Heart right ventricle (tissue), 16 donors: ENCODE measurements at places on chromosomes 3 and 15.

GRCh38 chr15:85757073-85757938, 37.4 kb downstream of the KLHL25 start:
- DNase-seq: peak; percentile 55

- DNase-seq: no peak
Measured at GRCh38 chr3:13452490-13453335, 27.4 kb upstream of the HDAC11 start.

GRCh38 chr15:68295014-68295805, 17.7 kb downstream of the FEM1B start:
- no peak for DNase-seq

DNA sequence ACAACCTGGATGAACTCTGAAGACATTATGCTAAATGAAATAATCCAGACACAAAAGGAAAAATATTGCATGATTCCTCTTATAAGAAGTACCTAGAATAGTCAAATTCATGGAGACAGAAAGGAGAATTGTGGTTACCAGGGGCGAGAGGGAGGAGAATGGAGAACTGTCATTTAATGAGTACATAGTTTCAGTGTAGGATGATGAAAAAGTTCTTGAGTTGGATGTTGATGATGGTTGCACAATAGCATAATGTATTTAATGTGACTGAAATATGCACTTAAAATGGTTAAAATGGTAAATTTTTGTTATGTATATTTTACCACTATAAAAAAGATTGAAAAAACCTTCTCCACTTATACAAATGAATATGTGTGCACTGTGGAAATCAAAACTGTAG, 469.6 kb downstream of the MAGI1 start:
- DNase-seq: no peak

GRCh38 chr3:14371573-14372474, 30.6 kb upstream of the SLC6A6 start:
- DNase-seq: peak; percentile 84

GRCh38 chr3:50275141-50275995, 3.5 kb upstream of the LSMEM2 start:
- peak; percentile 17 for DNase-seq

DNA sequence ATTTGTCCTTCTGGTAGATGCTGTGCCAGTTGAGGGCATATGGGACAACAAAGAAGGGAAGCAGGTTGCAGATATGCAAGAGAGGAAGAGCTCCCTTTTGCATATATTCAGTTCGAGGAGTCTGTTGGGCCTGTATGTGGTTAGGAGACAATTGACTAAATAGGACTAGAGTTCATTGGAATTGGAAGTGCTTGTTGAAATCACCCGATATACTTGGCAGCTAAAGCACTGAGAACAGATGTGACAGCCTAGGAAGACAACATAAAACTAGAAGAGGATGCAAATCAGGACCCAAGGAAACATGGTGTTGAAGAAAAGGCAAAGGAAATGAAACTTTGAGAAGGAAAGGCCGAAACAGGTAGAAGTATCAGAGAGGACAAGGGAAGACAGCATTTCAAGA, 215.2 kb upstream of the P2RY1 start:
- DNase-seq: no peak

GRCh38 chr3:122052968-122053367, 2.2 kb upstream of the CD86 start:
- no peak for DNase-seq

- no peak for DNase-seq
Measured at GRCh38 chr3:75894234-75894633, 108.9 kb upstream of the ZNF717 start.

DNA sequence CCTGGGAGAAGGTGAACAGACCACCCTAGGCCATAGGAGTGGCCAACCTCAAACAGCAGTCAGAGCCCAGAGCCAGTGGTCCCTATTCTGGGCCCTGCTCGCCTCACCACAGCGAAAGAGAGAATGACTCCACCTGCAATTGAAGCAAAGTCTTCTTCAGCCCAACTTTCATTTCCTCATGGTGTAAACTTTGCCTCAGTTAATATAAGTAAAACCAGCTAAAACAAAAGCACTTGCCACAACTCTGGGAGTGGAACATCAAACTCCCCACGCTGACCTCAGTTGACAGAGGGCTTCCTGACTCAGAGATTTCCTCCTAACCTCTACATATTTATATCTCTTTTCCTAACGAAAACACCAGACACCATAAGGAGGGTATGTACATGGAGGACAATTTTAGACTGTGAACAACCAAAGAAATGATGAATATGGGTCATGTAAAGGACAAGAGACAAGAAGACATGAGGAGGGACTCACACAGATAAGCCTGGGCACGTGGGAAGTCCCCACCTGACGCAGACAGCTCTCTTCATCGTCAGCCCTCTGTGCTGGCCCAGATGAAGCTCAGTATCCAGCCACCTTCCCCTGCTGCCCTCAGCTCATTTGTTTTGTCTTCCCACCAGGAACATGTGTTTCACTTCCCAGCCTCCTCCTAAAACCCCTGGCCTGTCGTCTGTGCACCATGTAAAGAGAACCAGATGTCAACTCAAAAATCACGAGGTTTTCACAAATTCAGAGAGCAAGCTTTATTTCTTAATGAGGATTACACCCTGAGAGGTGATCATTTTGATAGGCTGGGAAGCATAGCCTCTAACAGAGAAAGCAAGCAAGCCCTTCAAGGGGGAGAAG, 140.9 kb downstream of the KCNMB2 start:
- no peak for DNase-seq

GRCh38 chr15:63462088-63462487, 42.3 kb upstream of the USP3 start:
- DNase-seq: no peak

- peak; percentile 21 for DNase-seq
Measured at GRCh38 chr15:64521726-64522164, 61.4 kb downstream of the ZNF609 start.

- DNase-seq: no peak
Measured at GRCh38 chr15:62104846-62105245, 38.1 kb downstream of the C2CD4A start.

GRCh38 chr15:84079885-84080777, 155.4 kb upstream of the GOLGA6L4 start:
- DNase-seq: peak; percentile 3

DNA sequence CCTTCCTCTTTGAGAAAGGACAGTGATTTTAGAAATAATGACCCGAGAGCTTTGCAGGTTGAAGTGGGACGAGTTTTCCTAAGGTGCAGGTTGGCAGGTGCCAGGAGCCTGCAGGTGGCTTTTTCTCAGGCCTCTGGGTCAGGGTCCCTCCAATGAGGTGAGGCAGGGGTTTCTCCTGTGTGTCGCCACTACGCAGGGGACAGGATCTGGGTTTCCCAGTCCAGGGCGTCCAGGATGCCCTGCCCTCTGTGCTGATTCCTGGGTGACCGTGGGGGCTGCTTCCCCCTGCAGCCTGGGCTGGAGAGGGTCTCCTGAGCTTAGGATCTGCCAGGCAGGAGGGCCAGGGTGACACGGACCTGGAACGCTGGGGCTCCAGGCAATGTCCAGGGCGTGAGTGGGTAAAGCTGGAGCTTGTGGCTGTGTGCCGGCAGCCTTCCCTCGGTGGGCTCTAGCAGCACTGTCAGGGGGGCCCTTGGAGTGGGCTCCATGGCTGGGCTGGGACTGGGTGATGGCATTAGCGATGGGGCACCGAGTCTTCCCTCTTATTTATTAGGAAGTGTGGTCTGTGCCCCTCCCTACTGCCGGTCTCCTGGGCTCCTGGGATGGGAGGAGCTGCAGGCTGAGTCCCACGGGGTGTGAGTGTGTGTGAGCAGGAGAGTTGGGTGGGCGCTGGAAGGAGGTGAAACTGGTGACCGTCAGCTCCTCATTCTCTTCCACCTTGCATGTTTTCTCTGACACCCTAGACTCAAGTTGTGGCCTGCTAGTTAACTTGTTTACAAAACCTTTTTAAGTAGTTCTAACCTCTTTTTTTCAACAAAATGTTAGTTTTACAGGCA, 1.8 kb downstream of the APBA2 start:
- no peak for DNase-seq

DNA sequence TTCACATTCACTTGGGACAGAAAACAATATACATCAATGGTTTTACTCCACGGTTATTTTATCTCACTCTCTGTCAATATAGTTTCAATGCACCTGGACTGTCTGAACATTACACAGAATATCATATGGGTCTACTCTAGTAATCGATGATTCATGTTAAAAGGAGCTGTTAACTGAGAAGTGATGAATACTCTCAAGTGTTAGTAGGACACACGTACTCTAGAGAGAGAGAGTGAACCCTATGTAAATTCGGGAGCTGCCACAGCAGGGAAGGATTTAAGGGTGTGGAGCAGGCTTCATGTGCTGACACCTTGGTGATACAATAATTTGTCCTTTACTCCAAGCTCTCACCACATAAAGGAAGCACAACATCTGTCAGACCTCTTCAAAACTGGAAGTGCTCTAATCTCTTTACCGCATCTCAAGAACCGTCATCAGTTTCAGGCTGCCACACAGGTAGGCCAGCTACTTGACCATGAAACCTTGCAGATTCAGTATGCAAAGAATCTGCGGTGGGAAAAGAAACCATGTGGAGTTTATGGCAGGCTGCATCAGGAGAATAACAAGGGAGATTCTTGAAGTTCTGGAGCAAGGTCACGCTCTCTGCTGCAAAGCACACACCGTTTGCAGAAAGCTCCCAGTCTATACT, 199.2 kb upstream of the TMC3 start:
- DNase-seq: no peak

GRCh38 chr3:168398371-168399025, 302.8 kb upstream of the GOLIM4 start:
- no peak for DNase-seq

- no peak for DNase-seq
Measured at GRCh38 chr3:135040321-135041240, 245.5 kb downstream of the EPHB1 start.

GRCh38 chr3:30693470-30694120, 87.2 kb downstream of the TGFBR2 start:
- DNase-seq: no peak

GRCh38 chr15:80584561-80584964, 110.5 kb upstream of the ABHD17C start:
- DNase-seq: no peak

DNA sequence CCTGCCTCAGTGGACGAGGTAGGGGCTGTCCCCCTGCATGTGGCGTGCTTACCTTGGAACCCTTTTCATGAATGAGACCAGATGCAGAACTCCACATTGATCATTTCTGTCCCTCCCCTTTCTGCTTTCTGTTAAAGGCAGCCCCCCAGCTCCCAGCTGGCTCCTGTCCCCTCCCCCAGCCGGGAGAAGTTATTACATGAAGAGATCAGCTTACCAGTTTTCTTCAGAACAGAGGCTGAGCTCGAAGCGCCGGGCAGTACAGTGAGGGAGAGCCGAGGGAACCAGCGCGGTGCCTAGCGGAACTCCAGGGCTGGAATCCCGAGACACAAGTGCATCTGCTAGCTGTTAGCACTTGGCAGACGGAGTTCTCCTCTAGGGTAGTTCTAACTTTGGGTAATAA, 263.3 kb upstream of the NR2E3 start:
- DNase-seq: peak; percentile 29

GRCh38 chr3:7518456-7518855, 657.5 kb downstream of the GRM7 start:
- no peak for DNase-seq

- no peak for DNase-seq
Measured at GRCh38 chr3:26449996-26450395, 172.6 kb upstream of the LRRC3B start.

DNA sequence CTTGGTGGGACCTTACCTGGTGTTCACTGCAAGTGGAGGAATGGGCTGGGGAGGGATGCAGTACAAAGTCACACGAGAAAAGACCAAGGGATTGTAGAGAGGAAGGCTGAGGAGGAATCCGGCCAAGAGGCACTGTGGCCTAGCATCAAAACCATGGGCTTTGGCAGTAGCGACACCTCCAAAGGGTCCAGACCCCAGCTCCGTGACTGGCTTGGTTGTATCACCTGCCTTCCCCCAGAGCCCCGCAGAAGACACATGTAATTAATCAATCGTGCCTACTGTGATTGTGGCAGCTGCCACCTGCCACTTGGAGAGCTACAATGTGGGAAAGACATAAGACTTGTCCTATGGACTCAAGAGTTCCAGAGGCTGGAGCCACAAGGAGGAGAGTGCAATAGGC, 54.7 kb downstream of the ST8SIA2 start:
- no peak for DNase-seq

GRCh38 chr3:13325892-13326443, 94.2 kb downstream of the NUP210 start:
- no peak for DNase-seq

DNA sequence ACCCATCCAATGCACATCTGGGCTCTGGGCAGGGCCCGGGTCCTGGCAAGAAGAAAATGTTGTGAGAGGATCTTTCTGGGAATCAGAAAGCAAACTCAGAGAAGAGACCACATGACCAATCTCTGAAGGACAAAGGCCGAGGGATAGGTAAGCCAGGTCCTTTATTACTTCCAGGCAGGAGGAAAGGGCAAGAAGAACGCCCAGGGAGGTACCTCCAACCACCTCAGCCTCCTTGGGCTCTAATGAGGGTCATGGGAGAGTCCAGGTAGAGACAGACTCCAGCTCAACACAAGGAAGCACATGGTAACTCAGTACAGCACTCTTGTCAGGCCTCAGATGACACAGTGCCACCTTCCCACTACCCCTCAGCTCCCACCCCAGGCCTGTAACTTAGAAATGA, 26.0 kb downstream of the ZNF445 start:
- no peak for DNase-seq

DNA sequence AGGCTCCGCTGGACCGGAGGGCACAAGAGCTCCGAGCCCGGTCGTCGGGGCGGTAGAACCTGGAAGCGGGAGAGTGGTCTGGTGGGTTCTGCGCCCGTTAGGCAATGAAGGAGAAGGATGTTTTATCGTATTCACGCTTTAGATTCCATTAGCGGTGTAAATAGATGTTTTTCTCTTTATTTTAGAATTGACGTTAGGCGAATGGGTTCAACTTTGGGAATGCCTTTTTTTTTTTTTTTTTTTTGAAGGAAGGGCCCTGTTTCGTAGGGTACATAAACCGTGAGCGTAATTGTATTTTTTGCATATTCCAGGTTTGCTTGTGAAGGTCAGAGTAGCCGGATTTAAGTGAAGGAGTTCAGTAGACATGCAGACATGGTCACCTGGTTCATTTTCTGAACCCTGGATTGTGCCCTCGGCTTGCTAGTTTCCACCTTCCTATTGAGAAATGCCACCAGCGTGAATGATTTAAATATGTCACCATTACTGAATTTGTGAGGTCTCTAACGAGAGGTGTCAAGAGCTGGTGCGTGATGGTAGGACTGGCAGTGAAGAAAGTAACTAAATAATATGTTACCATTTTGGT, 808 bp downstream of the RBM6 start:
- no peak for DNase-seq

DNA sequence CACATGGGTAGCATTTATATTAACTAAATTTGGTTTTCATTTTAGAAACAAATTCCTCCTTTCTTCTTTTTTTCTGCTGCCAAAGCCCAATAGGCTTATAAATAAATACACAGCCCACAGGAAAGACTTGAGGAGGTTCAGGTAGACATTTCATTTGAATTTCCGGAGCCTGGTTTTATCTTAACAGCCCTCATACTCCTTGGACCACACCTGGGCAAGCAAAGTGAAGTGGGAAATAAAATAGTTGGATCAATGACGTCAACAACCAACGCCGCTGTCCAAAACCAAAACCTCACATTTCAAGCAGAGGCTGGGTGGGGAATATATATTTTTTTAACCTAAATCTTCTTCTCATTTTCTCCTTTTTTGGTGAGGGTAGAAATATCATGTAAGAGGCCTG, 53.2 kb downstream of the RFTN1 start:
- no peak for DNase-seq

- no peak for DNase-seq
Measured at GRCh38 chr3:66555214-66555844, 54.5 kb upstream of the LRIG1 start.
